ENCODE measurements at places on chromosomes 5 and 9.

DNA sequence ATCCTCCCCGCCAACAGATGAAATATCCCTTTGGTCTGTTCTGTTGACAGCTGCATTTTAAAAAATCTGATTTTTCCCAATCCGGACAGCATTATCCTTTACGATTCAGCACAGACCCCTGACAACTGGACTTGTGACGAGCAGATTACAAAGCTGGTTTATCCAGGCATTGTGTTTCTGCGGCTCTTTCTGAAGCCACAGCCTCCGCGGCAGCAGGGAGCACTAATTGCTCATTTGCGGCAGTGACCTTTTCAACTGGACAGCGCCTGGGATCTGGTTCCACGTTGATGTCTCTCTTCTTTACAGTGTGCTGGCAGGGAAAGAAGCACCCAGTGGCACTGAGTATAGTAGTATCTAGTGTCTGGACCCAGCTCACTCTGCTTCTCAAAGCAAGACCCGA, 351.2 kb downstream of the ZNF608 start:
- DNase-seq = no peak

- DNase-seq = no peak
Measured at GRCh38 chr5:56812110-56812509, 3.2 kb upstream of the MAP3K1 start.

DNA sequence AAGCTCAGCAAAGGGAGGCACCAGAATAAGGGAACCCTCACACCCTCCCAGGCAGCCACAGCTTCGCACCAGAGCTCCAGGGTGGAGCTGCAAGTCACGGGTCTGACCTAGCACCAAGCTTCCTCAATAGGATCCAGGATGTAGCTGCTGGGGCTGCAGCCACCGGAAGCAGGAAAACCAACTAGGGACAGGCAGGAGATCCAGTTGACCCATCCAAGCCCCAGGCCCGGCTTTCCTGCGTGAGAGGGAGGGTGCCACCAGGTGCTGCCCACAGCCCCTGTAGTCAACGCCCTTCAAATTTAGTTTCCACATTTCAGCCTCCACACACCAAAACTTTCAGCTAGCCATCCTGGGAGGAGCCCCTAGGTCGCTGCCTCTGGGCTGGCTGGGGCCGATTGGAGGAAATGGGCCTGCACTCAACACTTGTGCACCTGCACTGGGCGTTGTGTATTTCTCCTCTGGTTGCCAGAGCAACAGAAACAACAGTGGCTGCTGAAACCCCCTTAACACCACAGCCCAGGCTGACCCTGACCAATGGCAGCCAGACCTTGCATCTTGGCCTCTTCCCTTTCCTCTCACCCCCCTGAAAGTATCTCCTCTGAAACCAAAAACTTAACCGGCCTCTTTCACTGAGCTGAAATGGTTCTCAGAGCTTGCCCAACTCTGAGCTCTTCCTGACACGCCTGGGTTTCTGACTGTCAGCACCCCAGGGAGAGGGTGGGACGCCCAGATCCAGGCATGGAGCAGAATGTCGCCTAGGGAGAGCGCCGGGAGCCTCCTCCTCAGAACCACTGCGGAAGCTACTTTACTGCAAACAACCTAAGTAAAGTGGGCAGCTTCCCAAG, 226.5 kb upstream of the MAP3K1 start:
- no peak for DNase-seq

DNA sequence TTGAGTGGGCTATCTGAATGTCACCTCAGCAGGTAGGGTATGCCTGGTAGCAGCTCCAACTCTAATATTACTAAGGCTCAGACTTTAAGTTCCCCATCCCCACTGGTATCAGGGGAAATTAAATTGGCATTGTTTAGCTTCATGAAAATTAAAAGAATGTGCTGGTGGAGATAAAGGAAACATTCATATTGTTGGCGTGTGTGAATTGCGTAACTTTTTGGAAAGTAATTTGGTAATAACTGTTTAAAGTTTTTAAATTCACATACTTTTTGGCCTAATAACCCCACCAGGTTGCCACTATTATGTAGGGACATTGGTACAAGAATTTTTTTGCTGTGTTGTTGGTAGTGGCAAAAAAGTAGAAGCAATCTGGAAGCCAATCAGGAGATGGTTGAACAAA, 29.4 kb downstream of the TNPO1 start:
- no peak for DNase-seq

- no peak for DNase-seq
Measured at GRCh38 chr9:89880721-89881120, 275.9 kb downstream of the GADD45G start.

- no peak for DNase-seq
Measured at GRCh38 chr9:134553061-134553891, 88.3 kb upstream of the COL5A1 start.

- DNase-seq = no peak
Measured at GRCh38 chr9:82539856-82540579, 522.9 kb downstream of the RASEF start.

- DNase-seq = no peak
Measured at GRCh38 chr5:42887575-42887974, 75.9 kb upstream of the SELENOP start.

DNA sequence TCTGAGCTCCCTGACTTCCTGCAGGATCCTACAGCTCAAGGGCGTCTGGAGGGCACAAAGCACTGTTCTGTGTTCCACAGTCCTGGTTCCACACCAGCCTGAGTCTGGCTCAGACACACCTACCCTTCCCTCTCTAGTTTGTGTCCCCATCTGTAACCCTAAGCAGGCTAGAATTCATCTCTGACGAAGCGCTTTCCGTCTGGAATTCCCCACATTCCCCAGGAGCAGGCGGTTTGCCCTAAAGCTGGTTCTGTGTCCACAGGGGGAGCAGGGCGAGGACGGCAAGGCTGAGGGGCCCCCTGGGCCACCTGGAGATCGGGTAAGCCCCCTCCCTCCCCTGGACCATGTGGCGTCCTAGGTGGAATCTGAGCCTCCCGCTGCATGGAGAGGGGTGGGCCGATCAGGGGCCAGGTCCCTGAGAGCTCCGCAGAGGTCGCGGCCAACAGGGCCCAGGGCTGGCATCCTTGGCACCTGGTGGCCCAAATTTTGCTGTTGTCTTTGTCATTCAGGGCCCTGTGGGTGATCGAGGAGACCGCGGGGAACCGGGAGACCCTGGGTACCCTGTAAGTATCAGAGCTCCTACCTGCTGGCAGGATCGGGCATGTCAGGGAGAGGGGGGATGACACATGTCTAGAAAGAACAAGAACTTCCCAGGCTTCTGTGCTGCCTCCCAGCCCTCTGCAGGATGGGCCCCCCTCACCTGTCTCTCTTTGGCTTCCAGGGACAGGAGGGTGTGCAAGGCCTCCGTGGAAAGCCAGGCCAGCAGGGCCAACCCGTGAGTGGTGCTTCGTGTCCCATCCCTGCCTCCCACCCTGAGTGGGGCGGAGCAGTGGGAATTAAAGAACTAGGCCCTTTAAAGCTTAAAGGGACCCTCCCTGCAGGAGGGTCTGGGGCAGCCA, 34.5 kb upstream of the ORM1 start:
- DNase-seq = no peak

- DNase-seq = no peak
Measured at GRCh38 chr9:19946441-19947109, 157.7 kb upstream of the SLC24A2 start.

- DNase-seq = no peak
Measured at GRCh38 chr5:140196115-140196814, 21.3 kb downstream of the CYSTM1 start.

DNA sequence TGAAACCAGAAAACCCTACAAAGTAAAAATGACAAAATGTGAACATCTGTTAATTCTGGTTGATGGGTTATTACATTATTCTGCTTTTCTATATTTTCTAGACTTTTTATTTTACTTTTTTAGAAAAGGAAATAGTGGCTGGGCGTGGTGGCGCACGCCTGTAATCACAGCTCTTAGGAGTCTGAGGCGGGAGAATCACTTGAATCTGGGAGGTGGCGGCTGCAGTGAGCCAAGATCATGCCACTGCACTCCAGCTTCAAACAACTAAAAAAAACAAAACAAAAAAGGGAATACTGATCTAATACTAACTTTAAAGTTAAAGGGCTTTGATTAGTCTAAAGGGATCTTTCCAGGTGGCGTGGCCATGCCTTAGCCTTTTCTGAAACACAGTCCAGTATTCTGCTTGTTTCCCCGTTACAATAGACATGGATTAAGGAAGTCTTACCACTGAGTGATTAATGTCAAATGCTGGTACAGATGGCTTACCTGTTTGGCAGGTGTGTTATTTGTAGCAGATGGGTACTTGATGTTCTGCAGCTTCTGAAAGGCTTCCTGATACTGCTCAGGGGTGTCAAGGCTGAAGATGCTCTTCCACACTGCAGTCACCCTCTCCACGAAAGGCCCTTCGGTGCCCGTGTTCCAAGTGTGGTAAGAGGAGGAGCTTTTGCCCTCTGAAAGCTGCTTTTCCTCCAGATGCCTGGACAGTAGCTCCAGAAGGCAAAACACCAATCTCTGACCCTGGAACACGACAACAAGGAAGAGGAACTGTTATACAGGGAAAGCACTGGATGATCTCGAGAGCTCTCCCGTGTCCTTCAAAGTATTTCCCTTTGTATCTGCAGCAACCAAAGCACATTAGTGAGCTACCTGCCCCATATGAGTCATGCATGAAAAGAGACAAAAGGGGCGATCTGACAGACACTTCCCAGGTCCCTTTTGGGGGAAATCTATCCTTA, 37.5 kb downstream of the CNOT8 start:
- DNase-seq = no peak

DNA sequence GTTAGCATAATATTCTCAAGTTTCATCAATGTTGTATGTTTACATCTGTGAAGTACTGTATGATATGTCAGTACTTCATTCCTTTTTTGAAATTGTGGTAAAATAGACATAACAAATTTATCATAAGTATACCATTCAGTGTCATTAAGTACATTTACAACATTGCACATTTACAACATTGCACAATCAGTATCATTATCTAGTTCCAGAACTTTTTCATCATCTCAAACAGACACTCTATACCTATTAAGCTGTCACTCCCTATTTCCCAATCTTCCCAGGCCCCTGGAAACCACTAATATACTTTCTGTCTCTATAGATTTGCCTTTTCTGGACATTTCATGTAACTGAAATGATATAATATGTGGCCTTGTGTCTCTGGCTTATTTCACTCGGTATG, 75.1 kb upstream of the ATG10 start:
- no peak for DNase-seq

DNA sequence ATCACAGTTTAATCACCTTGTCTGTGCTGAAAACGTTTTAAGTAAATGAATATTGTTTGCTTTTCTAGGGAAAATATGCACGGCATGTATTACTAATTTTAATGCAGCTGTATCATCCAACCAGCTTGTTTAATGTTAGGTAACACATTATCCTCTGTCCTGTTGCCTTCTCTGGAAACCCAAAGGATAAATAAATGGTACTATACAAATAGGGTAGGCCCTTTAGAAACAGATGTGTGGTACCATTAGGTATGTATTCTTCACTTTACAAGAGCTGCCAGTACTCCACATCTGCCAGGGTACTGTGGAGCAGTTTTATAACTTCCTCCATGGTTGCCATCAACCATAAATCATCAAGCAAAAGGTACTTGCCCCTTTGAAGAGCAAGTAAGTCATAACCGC, 42.9 kb downstream of the FAF2 start:
- no peak for DNase-seq

DNA sequence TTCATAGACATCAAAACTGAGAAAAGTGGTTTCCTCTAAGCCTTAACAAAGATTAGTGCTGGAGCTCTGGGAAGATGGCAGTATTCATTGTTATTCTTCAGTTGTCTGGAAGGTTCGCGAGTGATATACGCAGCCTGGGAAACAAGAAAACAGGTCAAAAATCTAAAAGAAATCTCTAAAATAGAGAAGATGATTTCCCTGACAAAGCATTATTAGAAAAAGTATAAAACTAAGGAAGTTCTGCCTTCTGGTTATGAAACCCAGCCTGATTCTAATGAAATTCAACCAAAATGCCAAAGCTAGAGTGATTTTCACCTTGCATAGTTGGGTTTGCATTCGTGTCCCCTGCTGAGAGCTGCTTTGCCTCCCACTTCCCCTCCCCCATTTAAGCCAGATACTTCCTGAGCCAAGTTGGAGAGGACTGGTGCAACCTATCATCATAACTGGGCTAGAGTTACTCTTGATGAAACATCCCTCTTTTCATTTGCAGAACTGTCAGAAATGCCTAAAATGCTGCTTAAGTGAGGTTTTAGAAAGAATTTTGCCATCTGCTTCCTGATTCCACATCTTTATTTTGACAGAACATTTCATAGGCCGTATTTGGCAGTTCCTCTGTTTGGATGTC, 48.4 kb downstream of the NDFIP1 start:
- no peak for DNase-seq

DNA sequence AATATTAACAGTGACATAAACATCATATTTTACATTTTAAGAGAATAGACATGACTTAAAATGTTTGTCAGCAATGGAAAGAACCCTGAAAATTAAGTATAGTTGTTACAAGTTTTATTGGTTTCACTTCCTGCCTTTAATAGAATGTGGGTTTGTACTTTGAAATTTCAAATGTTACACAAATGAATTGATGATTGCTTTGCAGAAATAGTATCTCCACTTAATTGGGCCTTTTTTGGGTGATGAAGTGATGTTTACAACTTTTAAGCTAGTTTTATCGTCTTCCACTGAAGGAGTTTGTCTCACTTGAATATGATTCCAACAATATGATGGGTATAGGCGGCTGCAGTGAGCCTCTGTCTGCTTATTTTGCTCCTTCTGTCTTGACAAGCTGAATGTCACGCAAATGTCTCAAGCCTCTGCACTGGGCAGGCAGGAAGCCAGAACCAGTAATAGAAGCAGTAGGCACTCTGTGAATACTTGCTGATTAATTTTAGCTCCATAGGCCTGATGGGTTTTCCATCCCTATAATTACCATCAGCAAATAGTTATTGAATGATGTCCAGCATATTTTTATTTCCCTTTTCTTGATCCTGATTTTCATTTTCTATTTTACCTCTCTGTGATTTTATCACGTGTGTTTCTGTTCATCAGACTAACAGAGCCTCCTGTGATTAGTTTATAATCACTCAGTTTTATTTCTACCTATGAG, 10.6 kb upstream of the NR3C1 start:
- no peak for DNase-seq

- DNase-seq = no peak
Measured at GRCh38 chr5:36502608-36503007, 103.8 kb upstream of the SLC1A3 start.

DNA sequence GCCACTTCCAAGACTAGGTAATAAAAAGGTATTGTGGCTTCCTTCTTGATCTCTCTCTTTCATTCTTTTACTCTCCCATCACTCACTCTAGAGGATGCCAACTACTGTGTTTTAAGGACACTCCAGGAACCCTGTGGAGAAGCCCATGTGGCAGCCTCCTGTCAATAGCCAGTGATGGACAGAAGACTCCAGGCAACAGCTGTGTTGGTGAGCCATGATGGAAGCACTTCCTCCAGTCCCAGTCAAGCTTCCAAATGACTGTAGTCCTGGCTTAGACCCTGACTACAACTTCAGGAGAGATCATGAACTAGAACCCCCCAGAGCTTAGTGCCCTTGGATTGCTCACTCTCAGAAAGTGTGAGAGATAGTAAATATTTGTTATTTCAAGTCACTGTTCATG, 123.9 kb downstream of the PPP2R2B start:
- DNase-seq = no peak

- no peak for DNase-seq
Measured at GRCh38 chr9:27653246-27653645, 80.0 kb upstream of the C9orf72 start.

GRCh38 chr5:122332599-122333555, 20.8 kb downstream of the SNCAIP start:
- no peak for DNase-seq

Data from stimulated activated CD4-positive, alpha-beta T cell treated with anti-CD3 and anti-CD28 coated beads, Interleukin-12 subunit alpha, Interleukin-12 subunit beta, amount 100 ng/mL, for 24 hours (primary cell).